ENCODE measurements at places on chromosomes 4 and X.

GRCh38 chr4:116016201-116016600 lies 902.8 kb upstream of the NDST4 start:
- no peak for DNase-seq

GRCh38 chr4:47715716-47716416 lies 122.0 kb downstream of the CORIN start:
- no peak for DNase-seq

DNA sequence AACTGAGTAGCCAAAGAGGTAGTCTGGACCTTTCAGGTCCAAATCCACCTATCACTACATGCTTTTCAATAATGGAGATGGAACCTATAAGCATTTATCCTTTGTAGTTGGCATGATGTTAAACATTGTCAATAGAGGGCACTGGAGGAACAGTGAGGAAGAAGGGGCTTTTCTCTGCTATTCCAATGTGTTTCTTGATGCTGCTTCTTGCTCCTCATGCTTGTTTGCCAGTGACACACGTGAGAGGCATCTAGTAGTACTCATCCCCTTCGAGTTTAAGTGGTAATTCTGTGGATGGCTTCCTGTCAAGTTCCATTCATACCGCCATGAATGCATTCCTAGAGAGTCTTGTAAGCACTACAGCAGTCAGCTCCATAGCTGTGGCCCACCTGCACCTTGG lies 84.0 kb downstream of the NAA11 start:
- no peak for DNase-seq

GRCh38 chr4:22020129-22020528 lies 71.6 kb upstream of the KCNIP4 start:
- DNase-seq: no peak

GRCh38 chrX:3518870-3519269 lies 172.4 kb upstream of the MXRA5 start:
- no peak for DNase-seq

DNA sequence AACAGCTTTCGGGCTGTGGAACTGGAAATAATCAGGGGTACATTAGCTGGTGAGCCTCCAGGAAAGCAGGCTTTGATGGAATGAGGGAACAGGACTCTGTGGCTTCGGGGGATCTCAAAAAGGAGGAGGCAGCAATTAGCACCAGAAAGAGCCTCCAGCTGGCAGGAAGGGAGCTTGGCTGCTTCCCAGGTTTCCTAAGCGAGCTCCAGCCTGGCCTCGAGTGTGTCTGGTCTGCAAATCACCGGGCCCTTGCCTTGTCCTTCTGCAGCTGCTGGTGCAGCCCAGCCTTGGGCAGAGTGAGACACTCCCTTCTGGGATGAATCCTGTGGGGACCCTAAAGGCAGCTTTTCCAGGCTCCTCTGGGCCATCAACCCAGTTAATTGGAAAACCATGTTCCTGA lies 10.7 kb upstream of the PDHA1 start:
- DNase-seq: no peak

- DNase-seq: no peak
Measured at GRCh38 chr4:126992910-126993309, 639.8 kb upstream of the INTU start.

- no peak for DNase-seq
Measured at GRCh38 chr4:166498546-166498945, 625.5 kb downstream of the TLL1 start.

- no peak for DNase-seq
Measured at GRCh38 chr4:80187677-80188076, 9.6 kb upstream of the PRDM8 start.

DNA sequence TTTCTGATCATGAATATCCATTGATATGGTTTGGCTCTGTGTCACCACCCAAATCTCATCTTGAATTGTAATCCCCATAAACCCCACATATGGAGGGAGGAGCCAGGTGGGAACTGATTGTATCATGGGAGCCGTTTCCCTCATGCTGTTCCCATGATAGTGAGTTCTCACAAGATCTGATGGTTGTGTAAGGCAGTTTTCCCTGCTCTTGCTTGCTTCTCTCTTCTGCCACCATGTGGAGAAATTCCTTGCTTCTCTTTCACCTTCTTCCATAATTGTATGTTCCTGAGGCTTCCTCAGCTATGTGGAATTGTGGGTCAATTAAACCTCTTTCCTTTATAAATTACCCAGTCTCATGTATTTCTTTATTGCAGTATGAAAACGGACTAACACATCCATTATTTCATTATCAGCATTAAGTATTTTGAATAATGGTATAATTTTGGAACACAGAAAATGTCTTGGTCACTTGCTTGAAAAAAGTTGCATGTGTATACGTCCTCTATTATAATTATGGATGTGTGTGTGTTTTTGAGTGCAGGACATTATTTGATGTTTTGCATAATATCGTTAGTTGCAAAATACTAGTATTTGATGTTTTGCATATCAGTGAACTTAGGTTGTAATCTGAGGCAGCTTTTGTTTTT lies 334.6 kb downstream of the PCDH10 start:
- peak; percentile 3 for DNase-seq

DNA sequence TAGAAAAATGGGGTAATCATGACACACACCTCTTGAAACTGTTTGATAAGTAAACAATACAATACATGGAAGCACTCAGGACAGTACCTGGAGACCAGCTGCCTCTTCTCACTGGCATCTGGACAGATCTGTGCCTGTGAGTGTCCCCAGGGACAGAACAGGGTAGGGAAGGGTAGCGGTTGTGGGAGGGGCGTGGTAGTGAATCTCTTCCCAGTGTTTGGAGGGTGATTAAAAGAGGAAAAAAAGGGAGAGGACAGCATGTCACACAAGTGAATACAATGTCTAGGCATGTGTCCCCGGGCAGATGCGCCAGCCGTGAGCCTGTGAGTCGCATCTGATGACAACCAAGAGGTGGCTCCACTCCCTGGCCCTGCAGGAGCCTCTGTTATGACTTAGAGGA lies 138.8 kb upstream of the MSX1 start:
- DNase-seq: no peak

- DNase-seq: no peak
Measured at GRCh38 chr4:94548571-94548970, 96.8 kb downstream of the PDLIM5 start.

DNA sequence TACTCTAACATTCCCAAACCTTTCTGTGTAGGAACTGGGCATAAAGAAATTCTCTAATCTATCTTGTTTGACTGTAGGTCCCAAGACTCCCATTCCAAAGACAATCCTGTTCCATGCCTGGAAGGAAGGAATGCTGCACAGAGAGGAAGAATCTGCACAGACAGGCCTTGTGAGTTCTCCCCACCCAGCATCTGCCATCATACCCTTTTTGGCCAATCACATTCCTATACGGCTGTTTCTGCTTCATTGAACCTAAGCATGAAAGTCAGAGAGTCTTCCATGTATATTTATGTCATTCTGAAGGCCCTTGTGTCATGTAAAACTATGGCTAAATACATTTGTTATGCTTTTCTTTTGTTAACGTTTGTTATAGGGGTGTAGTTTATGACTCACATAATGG lies 667.7 kb upstream of the IGFBP7 start:
- no peak for DNase-seq
